NCI-H1436 (cell line): ENCODE measurements at places on chromosomes 7 and 10.

GRCh38 chr10:28737096-28737495, 59.8 kb downstream of the BAMBI start:
- DNase-seq = no peak

DNA sequence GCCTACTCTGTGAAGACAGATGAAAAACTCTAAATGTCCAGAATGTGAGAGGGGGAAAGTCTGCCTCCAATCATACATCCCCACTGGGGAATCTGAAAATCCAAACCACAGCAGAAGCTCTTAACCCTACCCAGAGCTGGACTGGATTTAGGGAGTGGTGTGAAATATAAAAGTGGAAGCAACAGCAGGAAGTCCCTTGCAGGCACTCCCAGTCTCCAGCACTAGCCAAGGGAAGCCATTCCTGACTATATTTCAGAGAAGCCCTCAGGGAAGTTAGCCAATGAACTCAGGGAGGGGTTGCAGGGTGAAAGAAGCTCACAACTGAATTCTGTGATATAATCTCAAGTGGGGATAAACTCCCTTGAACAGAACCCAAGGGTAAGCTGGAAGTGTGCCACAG, 51.5 kb downstream of the CRPPA start:
- DNase-seq = no peak

GRCh38 chr7:99099499-99100077, 44.3 kb downstream of the SMURF1 start:
- no peak for DNase-seq

DNA sequence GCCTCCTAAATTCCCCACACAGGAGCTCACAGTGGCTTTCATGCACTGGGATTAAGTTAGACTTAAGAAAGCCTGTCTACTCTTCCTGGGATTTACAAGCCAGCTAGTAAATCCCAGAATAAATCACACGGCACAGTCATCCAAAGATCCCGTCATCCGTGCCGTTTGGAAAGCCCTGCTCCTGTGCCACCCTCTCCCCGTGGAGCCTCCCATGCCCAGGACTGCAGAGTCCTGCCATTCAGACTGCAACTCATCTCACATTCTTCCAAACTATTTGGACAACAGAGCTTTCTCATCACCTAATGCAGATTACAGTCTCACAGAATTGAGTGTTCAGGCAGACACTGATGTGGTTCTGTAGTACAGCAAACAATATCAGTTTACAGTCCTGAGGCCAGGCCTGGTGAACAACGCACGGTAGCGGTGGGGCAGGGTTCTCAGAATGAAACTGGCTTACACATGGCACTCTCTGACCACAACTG, 166.5 kb downstream of the EGFR start:
- DNase-seq = no peak

GRCh38 chr7:49771427-49772176, 1.8 kb upstream of the VWC2 start:
- DNase-seq = no peak

DNA sequence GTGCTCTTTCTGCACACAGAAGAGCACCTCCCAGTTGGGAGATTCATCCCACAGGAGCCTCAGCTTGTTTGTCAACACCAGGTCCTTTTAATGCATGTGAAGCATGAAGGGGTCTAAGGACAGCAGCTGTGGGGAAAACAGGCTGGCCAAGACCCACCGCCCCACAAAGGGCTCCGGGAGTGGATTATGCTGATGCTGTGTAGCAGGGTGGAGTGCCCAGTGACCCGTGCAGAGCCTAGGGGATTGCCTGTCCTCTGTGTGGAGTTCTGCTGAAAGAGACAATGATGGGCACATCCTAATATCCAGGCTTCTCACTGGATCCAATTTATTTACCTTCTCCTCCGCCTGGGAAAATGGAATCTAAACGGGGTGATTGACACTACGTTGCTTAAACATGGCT, 74.0 kb downstream of the PIP4K2A start:
- DNase-seq = no peak

- DNase-seq = no peak
Measured at GRCh38 chr7:135653340-135654080, 8.8 kb upstream of the STMP1 start.

DNA sequence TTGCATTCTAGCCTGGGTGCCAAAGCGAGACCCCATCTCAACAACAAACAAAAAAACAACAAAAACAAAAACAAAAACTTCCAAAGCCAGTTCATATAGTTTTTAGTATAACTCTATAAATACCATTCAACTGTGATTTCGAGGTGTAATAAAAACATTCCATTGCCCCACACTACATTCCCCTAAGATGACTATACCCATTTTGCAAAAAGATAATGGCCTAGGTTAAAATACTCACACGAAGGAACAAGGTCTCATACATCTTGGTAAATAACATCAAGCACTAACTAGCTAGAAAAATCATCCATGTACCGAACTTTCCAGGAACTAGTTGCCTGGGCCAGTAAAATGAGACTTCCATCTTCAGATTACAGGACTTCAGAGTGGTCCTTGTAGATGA, 55.4 kb downstream of the GLI3 start:
- no peak for DNase-seq

DNA sequence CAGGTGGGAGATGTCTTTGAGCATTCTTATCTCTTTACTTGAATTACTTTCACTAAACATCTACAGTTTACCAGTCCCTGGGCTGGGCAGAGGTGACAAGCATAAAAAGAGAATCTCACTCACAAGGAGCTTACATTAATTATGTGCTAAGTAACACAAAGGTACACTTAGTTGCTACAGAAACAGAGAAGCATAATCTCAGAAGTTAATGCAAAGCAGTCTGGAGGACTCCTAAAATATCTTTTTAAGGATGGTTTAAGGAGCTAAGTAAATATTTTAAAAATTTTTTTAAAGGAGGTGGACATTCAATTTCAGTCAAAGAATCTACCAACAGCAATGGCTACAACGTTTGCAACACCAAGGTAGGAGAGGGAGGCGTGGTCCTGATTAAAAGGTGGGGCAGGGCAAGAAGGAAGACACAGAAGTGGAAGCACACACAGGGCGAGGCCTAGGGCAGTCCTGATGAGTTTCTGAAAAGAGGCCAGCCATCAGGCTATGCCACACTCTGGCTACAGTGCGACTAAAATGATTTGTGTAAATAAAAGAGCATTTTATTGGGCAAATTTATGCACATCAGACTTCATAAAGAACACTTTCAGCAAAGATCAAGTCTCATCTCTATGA, 5.3 kb downstream of the LARP4B start:
- DNase-seq = no peak

- DNase-seq = no peak
Measured at GRCh38 chr10:44992070-44992731, 8.5 kb upstream of the ZNF22 start.

DNA sequence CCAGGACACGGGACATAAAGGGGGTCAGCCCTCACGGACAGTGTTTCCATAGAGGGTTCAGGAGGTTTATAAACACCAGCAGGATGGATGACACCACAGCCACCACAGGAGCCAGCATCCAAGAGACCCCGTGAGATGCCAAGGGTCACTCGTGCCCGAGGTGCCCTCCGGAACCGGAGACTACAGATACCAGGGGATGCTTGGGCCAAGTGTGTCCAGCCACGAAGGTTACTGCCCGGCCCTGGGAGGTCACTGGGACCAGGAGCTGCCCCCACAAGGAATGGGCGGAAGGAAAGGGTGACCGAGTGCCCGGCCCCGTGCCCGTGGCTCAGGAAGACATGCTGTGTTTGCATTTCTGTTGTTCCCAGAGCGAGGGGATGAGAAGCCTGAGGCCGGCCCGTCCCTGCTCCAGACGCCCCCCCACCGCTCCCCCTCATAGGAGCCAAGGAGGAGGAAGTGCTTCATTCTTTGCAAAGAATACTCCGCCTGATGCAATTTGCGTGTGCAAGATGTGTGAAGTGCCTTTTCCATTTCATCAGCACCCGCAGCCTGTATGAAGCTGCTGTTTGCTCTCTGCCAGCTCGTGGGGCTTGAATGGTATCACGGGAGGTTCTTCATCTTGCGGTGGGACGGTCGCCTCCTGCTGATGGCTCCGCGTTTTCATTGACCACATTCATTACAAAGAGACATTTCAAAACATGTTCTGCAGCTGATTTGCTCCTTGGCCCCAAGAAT, 176.4 kb downstream of the ELFN1 start:
- DNase-seq = no peak

GRCh38 chr7:128755819-128756476, 16.8 kb downstream of the CALU start:
- DNase-seq = peak; percentile 48

DNA sequence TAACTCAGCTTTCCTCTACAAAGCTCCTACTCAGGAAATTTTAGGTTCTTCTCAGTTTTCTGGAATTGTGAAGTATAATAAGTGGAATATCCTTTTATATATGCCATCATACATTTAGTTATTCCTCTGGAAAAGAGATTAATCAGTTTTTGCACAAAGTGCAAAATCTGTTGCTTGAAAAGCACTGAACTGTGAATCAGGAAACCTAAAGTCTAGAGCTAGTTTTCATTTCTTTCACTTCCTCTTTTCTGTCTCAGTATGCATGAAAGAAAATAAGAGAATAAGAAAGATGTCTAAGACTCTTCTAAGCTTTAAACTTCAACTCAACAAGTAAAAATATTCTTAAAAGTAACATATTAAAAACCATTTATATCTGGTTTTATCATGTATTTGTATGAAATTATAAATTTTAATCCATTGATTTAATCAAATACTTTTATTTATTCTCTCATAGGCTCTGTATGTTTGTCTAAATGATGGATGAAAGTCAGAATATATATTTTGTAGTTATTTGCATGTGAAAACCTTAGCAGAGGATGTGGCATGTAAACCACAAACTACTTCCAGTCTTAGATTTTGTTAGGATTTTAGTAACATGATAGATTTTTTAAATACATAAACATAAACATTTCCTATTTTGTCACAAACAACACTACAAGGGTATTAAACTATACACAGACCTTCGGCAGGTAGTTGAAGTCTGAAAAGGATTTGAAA, 1073.0 kb downstream of the XPNPEP1 start:
- DNase-seq = no peak

DNA sequence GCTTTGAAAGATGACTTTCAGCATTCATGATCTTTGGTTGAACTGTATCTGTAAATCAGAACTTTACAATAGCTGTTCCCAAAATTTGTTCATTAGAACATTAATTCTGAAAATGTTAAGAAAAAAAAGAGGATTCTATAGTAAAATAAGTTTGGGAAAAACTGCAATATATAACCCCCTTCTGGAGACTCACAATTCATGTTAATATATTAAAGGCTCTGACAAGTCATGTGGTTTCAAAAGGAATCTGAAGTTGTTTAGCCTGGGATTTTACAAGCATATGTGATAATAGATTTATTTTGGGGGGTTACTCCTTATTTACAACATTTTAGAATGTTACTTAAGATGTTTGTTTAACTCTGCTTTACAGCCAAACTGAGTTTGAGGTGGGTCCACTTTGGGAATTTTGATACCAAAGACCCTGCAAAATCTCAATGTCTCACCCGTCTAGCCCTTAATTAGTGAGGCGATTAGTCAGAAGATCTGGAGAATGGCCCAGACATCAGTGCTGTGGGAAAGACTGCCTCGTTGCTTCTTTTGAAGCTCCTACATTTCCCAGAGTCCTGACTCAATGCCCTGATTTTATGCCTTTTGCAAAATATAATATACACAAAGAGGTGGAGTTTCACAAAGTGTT, 40.0 kb downstream of the CDK1 start:
- no peak for DNase-seq

- no peak for DNase-seq
Measured at GRCh38 chr7:144459635-144460034, 56.1 kb upstream of the NOBOX start.

DNA sequence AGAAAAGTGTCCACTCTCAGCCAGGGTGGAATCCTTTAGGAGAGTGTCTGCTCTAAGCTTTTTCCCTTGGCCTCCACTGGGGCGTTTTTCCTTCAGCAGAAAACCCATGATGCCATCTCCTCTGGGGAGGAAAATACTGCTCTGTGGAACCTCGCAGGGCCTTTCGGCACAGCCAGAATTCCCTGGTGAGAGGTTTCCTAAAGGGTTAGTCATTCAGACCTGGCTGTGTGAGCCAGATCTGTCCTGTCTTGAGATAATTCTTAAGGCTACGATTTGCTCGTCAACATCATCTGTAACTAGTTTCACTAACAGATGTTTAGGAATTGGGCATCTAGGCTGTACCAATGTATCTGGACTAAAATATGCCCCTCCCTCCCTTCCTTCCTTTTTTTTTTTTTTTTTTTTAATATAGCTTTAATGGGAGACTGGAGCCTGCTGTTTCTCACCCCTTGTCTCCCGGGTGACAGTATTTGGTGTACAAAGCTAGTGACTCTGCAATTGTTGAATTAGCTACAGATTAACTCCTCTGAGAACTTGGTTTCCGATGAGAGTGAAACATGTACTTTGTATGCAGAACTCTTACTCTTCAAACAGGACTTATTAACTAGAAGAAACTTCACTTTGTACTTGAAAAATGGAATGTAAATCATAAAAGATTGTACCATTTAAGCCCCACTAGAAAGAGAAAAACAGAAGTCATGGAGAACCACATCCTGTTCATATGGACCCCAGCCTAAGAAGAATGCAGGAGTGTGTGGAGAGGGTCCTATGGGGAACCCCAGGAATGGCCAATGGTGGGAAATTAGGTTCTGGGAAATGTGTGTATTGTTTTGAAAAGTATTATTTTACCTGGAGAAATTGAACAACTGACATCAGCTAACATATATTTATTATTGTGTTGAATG, 230.9 kb downstream of the CAMK1D start:
- DNase-seq = no peak

DNA sequence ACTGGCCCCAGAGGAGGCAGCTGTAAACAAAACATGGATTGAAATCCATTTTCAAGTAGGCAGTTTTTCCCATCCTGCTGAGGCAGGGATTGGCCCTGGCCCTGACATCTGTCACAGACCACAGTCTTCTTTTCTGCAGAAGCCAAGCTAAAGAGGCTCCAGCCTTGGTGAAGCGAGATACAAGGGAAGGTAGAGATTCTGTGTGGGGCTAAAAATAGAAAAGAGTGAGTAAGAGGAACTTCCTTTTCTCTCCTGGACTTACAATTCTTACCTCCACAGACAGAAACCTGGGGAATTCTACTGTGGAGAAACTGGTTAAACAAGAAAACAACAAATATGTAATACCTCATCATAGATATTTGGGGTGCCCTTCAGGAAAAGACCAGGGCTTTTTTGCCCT, 624.8 kb upstream of the FZD8 start:
- no peak for DNase-seq

- DNase-seq = no peak
Measured at GRCh38 chr10:84257343-84258020, 12.6 kb downstream of the RGR start.

DNA sequence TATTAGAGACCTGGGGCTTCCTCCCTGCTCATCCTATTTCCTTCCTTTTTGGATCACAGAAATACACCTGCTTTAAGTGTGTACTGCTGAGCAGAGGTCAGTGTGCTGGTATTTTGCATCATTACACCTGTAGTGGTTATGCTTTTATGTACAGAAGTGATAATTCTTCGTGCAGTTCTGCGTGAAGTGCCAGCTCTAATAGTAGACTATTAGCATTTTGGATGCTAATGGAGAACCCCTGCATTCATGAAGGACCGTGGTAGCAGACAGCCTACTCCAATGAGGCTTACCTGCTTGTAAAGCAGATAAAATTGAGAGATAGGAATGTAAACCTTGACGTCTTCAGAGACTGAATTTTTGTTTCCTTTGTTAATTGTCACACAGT, 114.3 kb downstream of the CDK14 start:
- DNase-seq = no peak
